Activated CD4-positive, alpha-beta memory T cell treated with anti-CD3 and anti-CD28 coated beads, Interleukin-2, amount 10 ng/mL, durations not matched to agents 7 days and 5 days (primary cell): ENCODE measurements at places on chromosomes 6 and 20.

DNA sequence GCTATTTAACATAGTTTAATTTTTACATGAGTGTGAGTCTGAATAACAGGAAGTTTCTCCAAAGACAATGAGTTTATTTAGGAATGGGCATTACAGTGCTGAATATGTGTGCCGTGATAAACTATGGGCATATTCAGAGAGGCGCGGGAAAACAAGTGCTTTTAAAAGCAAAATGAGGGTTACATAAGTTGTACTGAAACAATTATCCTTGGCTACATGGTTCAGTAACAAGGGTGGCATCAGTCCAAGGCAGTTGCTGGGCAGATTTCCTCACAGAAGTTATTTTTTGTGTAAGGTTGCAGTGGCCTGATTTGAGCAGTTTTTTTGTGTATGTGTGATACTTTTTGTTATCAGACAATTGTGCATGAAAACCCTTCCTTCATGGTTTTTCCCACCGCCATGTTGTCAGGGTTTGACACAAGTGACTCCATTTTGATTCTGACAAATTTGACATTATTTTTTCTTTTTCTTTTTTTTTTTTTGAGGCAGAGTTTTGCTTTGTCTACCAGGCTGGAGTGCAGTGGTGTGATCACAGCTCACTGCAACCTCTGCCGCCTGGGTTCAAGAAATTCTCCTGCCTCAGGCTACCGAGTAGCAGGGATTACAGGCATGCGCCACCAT is 22.3 kb upstream of the PXDC1 start:
- no peak for DNase-seq

GRCh38 chr20:18443886-18444285 is 22.9 kb downstream of the DZANK1 start:
- DNase-seq, result no peak

- DNase-seq, result no peak
Observed at GRCh38 chr6:157561414-157561790, 180.4 kb downstream of the ZDHHC14 start.

- no peak for DNase-seq
Observed at GRCh38 chr20:17442588-17442987, 88.6 kb downstream of the BFSP1 start.

- DNase-seq, result peak; percentile 64
Observed at GRCh38 chr6:45714741-45715507, 300.7 kb downstream of the CLIC5 start.

DNA sequence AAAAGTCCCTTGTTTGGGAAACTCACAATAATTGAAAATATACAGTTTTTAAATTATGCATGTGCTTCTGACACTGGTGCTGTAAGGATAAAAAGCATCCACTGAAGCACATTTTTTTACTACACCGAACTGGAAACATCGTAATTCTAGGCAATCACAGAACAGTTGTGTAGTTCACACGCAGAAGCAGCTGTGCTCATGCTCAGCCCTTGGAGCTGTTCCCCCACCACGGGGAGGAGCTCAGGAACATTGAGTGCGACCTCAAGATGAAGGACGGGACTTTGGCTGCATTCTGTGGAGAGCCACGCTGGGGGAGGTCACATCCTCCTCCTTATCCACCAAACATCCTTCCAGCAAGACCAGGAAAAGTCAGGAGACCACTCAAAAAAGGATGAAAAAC is 466.3 kb upstream of the CDH4 start:
- no peak for DNase-seq
